Stimulated activated CD4-positive, alpha-beta T cell treated with anti-CD3 and anti-CD28 coated beads, Interleukin-2, amount 100 ng/mL, for 24 hours (primary cell): ENCODE measurements at places on chromosomes 6 and 20.

- no peak for DNase-seq
These were observed 34.4 kb upstream of the ASF1A start for GRCh38 chr6:118859517-118860064.

- no peak for DNase-seq
These were observed 298.6 kb upstream of the SUPT3H start for GRCh38 chr6:45676380-45676779.

DNA sequence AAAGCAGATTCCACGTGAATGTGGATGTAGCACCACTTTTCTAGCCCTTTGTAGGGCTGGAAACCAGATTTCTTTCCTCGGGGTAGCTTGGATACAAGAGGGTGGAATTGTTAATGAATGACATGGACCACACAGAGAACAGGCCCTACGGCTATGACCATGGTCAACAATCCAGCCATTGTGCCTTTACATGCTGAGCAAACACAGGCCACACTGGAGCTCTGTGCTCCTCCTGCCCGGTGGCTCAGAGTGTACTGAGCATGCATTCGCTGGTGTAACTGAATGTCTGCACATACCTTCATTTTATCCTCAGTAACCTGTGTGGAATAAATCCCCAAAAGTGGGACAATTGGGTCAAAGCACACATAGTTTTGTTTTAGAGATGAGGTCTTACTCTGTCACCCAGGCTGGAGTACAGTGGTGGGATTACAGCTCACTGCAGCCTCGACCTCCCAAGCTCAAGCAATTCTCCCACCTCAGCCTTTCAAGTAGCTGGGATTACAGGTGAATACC, 32.8 kb downstream of the LRP11 start:
- no peak for DNase-seq

DNA sequence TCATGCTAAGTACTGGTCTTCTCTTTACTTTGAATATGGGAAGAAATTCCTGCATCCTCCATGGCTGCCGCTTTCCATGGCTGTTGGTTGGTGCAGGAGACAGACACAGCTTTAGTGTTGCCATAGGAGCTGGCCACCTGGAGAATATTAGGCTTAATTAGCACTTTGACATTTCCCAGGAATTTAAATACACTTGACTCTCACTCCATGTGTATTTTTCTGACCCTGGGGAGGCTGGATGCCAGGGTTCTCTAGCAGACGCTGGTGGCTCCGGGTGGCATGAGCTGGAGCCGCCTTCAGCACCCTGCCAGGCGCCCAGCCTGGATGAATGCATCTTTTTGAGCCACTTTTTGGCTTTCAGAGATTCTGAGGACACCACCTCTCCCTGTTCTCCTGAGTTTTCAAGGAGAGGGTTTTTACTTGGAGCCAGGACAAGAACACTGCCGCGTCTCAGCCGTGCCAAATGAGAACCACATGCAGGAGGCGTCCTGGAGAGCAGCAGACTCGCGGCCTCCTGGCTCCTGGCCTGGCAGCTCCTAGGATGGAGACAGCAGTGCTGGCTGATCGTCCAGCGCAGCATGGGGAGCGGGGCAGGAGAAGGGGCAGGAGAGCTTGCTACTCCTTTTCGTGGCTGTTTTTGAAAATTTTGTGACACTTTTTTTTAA, 258.8 kb downstream of the SMOC2 start:
- DNase-seq: no peak

GRCh38 chr6:110654096-110654820, 161.0 kb downstream of the CDK19 start:
- DNase-seq: no peak

GRCh38 chr6:156279261-156279969, 497.8 kb upstream of the ARID1B start:
- DNase-seq: no peak

- DNase-seq: no peak
These were observed 13.0 kb upstream of the BAG2 start for GRCh38 chr6:57159127-57159526.

GRCh38 chr6:6723921-6724538, 135.5 kb downstream of the LY86 start:
- DNase-seq: no peak

DNA sequence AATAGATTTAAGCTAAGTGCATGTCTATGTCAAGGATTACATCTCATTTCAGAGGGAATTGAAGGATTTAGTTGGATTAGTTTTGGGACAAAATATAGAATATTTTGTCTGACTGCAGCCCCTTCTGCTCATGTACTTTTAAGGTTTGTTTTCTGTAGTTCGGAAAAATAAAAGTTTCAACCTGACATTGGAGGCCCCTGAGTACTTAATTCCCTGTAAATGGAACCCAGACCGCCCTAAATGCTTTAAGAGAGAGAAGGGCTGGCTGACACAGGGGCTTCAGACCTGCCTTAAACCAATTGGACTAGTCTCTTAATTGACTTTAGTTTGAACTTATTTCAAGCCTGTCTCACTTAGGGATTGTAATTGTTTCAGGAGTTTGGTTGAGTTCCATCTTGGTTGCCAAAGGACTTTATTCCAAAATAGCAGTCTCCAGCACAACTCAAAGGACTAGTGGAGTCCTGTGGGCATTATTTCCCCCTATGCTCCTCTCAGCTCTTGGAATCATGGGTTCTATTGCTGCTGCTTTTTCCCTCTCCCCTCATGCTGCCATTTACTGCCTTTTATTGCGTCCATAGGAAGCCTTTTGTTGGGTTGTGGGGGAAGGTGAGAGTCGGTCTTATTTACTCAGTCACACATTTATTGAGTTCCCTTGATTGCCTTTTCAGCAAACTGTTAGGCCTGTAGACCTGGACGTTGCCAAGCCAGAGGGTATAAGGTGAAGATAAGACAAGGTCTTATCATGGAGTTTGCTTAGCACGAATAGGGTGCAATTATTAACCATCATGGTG, 14.5 kb downstream of the BRD2 start:
- DNase-seq: no peak

DNA sequence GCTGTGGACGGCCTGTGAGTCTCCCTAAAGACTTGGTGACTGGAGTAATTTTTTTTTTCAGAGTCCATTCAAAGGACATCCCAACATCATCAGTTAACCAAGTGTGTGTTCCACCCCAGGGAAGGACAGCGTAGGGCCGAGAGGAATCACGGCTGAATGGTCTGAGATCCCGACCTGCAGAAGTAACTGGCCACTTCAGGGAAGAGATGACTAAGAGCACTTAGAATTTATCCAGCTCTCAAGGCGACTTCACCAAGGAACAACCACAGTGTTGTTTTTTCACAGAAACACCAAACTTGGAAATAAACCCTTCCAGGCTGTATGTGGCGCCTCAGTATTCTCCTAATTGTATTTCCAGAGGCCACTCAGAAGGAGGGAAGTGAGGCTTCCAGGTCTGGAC, 231.6 kb downstream of the FNDC1 start:
- no peak for DNase-seq

DNA sequence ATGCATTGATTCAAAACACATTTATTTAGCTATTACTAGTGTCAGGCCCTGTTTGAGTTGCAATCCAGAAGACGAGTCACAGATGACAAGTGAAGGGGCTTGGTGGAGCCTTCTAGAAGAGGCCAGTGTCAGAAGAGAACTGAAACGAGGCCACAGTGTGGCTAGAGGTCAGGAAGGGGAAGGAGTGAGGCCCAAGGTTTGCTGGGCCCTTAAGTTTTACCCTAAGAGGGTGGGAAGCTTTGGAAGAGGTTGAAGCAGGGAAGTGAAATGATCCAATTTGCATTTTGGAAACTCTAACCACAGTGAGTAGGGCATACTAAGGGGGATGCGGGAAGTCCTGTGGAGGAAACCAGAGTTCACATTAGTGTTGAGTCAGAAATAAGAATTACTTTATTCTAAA, 25.0 kb downstream of the TTK start:
- no peak for DNase-seq

GRCh38 chr20:23151885-23152284, 65.8 kb upstream of the CD93 start:
- DNase-seq: no peak

DNA sequence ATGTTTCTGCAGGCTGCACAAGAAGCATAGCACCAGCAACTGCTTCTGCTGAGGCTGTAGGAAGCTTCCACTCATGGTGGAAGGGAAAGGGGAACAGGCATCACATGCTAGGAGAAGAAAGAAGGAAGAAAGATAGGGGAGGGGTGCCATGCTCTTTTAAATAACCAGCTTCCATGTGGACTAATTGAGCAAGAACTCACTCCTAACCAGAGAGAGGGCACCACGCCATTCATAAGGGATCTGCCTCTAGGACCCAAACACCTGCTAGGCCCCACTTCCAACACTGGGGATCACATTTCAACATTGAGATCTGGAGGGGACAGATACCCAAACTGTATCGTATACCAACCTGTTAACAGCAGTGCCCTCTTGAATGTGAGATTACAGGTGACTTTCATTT, 46.9 kb upstream of the ARMC2 start:
- DNase-seq: no peak
